ENCODE measurements at places on chromosomes 12 and 14. TPM values are rescaled to one million over a fixed set of nuclear protein-coding genes. Genes with fewer than 3 reads are reported as not detected.

ACSM4 gene
- total RNA-seq, result not detected

ANO4 gene
- total RNA-seq, result 0.43 TPM

KCNC2 gene
- total RNA-seq, result not detected

RECQL gene
- total RNA-seq, result 68.7 TPM

KRT75 gene
- 1.1 TPM for total RNA-seq

FAR2 gene
- total RNA-seq, result 0.85 TPM

CCDC177 gene
- total RNA-seq, result not detected

CCDC88C gene
- total RNA-seq, result 14.7 TPM

OR4Q3 gene
- not detected for total RNA-seq

CLMN gene
- 7.2 TPM for total RNA-seq

AQP2 gene
- total RNA-seq, result not detected

CYP27B1 gene
- total RNA-seq, result 3.2 TPM

FGF23 gene
- total RNA-seq, result not detected

SLC6A13 gene
- not detected for total RNA-seq

GSC gene
- not detected for total RNA-seq

PARP11 gene
- 1.2 TPM for total RNA-seq

WBP11 gene
- 10.2 TPM for total RNA-seq

IFT81 gene
- total RNA-seq, result 8.1 TPM

DPY19L2 gene
- total RNA-seq, result under 0.01 TPM

CIT gene
- 1.5 TPM for total RNA-seq

CCDC175 gene
- total RNA-seq, result not detected

HOXC4 gene
- total RNA-seq, result under 0.01 TPM

GPRC5D gene
- total RNA-seq, result not detected

SLC38A4 gene
- 1.1 TPM for total RNA-seq

RNASE1 gene
- not detected for total RNA-seq

RNU6-8 gene
- total RNA-seq, result not detected

SLCO1B1 gene
- not detected for total RNA-seq

TRIM9 gene
- total RNA-seq, result not detected

KRT5 gene
- 7,035 TPM for total RNA-seq

RIPK3 gene
- 5.1 TPM for total RNA-seq

LYSET gene
- 10.9 TPM for total RNA-seq

GPR84 gene
- not detected for total RNA-seq

DLGAP5 gene
- 0.43 TPM for total RNA-seq

COX6A1 gene
- total RNA-seq, result 807 TPM

ENDOU gene
- total RNA-seq, result not detected

ARHGAP9 gene
- total RNA-seq, result not detected

PLEKHG7 gene
- not detected for total RNA-seq

LRP1 gene
- 44.5 TPM for total RNA-seq

B4GALNT1 gene
- total RNA-seq, result not detected

PLCZ1 gene
- total RNA-seq, result not detected

PRR4 gene
- total RNA-seq, result 0.64 TPM

LBHD2 gene
- not detected for total RNA-seq

DIO3 gene
- not detected for total RNA-seq

SLC5A8 gene
- total RNA-seq, result not detected

REP15 gene
- total RNA-seq, result 0.72 TPM

CNTN1 gene
- total RNA-seq, result 9.8 TPM

STON2 gene
- total RNA-seq, result 89.4 TPM

TMEM132D gene
- total RNA-seq, result 0.24 TPM

SYNDIG1L gene
- not detected for total RNA-seq

CFL2 gene
- total RNA-seq, result 18.3 TPM

KRT2 gene
- not detected for total RNA-seq

CLECL1 gene
- not detected for total RNA-seq

KDM5A gene
- total RNA-seq, result 32.6 TPM

CIROP gene
- not detected for total RNA-seq

ESPL1 gene
- total RNA-seq, result 1.4 TPM

ANKRD33 gene
- not detected for total RNA-seq
